Mononuclear cell (primary cell): ENCODE measurements at places on chromosomes 6 and 20. TPM values are rescaled to one million over a fixed set of nuclear protein-coding genes. Genes with fewer than 3 reads are reported as not detected.

C6orf136 gene
- 12.5 TPM for total RNA-seq

PRRT1 gene
- total RNA-seq = 0.42 TPM

SLC22A2 gene
- not detected for total RNA-seq

TSPYL4 gene
- 39.8 TPM for total RNA-seq

MEI4 gene
- total RNA-seq = 0.10 TPM

NR2E1 gene
- not detected for total RNA-seq

CST4 gene
- total RNA-seq = not detected

BPIFA1 gene
- not detected for total RNA-seq

METTL24 gene
- 0.10 TPM for total RNA-seq

MMP24 gene
- not detected for total RNA-seq

CLPSL1 gene
- total RNA-seq = not detected

HCRTR2 gene
- not detected for total RNA-seq

CRYBG1 gene
- 60.9 TPM for total RNA-seq

BMP6 gene
- 7.7 TPM for total RNA-seq

TTLL9 gene
- total RNA-seq = not detected

THBS2 gene
- under 0.01 TPM for total RNA-seq

PHACTR3 gene
- total RNA-seq = 0.21 TPM

SNAP91 gene
- total RNA-seq = not detected

MCCD1 gene
- total RNA-seq = not detected

ZNF512B gene
- 5.5 TPM for total RNA-seq

SLC35F1 gene
- total RNA-seq = not detected

SRF gene
- 17.0 TPM for total RNA-seq

JAG1 gene
- total RNA-seq = 8.3 TPM

TREM2 gene
- not detected for total RNA-seq

RBM38 gene
- 242 TPM for total RNA-seq

MAFB gene
- 122 TPM for total RNA-seq

FHL5 gene
- total RNA-seq = not detected

SLC22A1 gene
- total RNA-seq = 0.21 TPM

GNMT gene
- 0.63 TPM for total RNA-seq

ZNF451 gene
- total RNA-seq = 240 TPM

ULBP3 gene
- total RNA-seq = 0.84 TPM

WTAP gene
- total RNA-seq = 267 TPM

PKIB gene
- total RNA-seq = 2.1 TPM

SLC26A8 gene
- 0.10 TPM for total RNA-seq
